ENCODE measurements at places on chromosomes 11 and 22. TPM values are rescaled to one million over a fixed set of nuclear protein-coding genes. Genes with fewer than 3 reads are reported as not detected.

The APOA4 gene
- not detected for polyA plus RNA-seq

DNA sequence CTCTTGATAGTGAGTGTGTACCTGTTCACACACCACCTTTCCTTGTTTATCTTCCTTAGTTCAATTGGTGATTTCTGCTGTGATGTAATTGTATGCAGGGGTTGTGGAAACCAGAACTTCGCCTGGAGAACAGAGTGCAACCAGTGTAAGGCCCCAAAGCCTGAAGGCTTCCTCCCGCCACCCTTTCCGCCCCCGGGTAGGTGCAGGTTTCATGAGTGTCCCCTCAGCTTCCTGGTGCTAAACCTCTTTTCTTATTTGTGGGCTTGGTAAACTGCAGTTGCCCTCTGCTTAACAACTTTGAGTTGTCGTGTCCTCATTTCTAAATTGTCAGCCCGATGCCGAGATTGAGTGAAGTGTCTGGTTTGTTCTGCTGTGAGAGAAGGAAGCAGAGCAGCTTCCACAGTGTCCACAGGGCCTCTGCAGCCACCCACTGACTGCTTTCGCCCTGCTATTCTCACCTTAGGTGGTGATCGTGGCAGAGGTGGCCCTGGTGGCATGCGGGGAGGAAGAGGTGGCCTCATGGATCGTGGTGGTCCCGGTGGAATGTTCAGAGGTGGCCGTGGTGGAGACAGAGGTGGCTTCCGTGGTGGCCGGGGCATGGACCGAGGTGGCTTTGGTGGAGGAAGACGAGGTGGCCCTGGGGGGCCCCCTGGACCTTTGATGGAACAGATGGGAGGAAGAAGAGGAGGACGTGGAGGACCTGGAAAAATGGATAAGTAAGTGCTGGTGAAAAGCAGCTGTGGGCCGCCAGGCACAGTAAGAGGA is 7.1 kb upstream of the GAS2L1 start:
- DNase-seq = no peak

The GRK3 gene
- 8.9 TPM for polyA plus RNA-seq

DNA sequence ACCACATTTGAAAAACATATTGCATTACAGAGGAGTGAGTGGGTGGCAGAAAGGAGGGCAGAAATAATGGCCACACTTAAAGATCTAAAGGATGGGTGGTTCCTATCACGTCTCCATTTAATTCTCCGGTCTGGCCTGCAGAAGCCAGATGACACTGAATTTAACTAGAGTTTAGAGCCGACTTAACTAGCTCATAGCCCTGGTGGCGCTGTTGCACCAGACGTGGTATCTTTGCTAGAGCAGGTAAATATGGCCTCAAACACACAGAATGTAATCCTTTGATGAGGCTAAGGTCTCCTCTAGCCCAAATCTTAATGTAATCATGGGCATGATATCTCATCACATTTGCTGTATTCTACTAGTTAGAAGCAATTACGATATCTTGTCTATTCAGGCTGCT is 51.5 kb upstream of the GAL start:
- DNase-seq = no peak

The FIBIN gene
- polyA plus RNA-seq = 28.2 TPM

DNA sequence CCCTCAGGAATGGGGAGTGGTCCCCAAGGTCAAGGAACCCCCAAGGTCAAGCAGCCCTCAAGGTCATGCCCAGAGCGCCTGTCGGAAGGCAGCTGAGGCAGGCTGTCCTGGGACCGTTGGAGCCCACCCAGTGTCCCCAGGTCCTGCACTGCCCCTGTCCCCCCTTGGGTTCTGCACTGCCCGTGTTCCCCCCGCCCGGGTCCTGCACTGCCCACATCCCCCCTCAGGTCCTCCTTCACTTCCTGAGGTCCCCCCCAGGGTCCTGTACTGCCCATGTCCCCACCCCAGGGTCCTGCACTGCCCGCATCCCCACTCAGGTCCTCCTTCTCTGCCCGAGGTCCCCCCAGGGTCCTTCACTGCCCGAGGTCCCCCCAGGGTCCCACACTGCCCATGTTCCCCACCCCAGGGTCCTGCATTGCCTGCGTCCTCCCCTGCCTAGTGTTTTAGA is 1073.0 kb downstream of the BRD1 start:
- no peak for DNase-seq

GRCh38 chr11:25943777-25944661 is 387.9 kb upstream of the ANO3 start:
- no peak for DNase-seq

GRCh38 chr11:122802876-122803275 is 35.4 kb upstream of the CRTAM start:
- DNase-seq = no peak

The MS4A12 gene
- polyA plus RNA-seq = not detected

Data from left renal cortex interstitium (tissue), 4 donors.